ENCODE measurements at places on chromosomes 5 and 9.

GRCh38 chr5:17339841-17340240 is 122.4 kb downstream of the BASP1 start:
- no peak for DNase-seq

GRCh38 chr5:113215401-113216060 is 219.3 kb downstream of the TSSK1B start:
- DNase-seq, result no peak

DNA sequence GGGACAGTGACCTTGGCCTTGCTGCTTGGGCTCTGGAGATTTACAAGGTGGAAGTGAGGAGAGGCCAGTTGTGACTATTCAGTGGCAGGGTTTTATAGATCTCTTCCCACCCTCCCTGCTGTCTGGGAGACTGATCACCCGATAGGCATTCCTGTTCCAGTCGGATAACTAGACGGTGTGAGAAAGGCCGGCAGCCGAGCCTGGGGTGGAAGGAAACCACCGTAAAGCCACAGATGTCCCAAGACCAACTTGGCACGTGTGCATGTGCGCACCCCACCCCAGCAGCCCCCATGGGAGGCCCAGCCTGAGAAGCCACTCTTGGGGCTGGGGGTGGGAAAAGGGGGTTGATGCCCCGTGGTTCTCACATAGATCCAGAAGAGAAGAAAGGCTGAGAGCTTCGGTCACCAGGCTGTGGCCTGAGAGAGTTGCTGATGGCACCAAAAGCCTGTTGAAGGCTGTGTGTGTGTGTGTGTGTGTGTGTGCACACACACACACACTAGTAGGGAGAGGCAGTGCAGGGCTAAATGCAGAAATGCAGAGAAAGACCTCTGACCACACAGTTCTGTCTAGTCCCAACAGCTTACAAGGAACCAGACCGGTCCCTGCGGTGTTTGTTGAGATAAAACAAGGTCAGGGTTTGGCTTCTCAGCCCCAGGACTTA is 225.8 kb downstream of the FANCC start:
- DNase-seq, result no peak

- no peak for DNase-seq
Observed at GRCh38 chr9:17521100-17521855, 57.6 kb upstream of the SH3GL2 start.

DNA sequence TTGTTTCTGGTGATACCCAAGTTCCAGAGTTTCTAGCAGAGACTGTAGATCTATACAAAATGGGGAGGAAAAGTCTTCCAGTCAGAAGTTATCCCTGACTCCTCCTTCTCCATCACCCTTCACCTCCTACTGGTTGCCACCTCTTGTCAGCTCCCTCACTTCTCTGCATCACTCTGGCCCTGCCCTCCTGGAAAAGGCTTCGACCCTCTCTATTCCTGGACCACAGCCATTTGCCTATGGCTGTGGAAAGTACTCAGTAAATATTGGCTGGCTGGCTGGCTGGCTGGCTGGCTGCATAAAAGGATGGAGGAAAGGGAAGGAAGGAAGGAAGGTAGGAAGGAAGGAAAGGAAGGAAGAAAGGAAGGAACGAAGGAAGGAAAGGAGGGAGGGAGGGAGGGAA is 32.7 kb upstream of the ABCA1 start:
- DNase-seq, result no peak

DNA sequence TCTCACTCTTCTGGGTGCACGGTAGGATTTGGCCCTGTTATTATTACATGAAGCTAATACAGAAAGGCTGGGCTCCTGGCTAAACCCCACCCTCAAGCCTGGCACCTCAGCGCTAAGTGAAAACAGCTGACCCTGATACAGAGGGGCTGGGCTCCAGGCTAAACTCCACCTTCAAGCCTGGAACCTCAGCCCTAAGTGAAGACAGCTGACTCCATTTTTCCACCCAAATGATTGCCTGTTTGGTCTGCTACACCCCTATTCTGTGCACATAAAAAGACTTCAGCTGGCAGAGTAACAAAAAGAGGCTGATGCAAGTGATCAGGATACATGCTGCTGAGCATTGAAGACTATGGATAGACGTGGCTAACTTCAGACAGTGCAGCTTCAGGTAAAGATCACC is 148.4 kb upstream of the CLINT1 start:
- DNase-seq, result no peak

GRCh38 chr9:134323741-134324358 is 2.4 kb upstream of the RXRA start:
- no peak for DNase-seq

DNA sequence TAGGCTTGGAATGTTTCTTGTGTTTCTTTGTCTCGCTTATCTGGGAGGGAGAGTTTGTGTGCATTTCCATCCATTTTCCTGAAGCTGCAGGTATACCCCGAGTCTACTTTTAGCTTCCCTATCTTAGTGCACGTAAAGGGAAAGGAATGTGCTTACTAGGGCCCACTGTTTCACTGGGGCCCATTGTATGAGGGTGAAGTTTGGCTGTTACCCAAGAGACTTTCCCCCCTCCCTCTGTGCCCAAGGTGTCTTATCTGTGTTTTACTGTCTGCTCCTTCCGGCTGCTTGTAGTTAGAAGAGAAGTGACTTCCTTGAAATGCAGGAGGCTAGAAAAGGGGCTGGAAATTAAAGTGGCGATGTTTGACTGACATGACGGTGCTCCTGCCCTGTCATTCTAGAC is 12.1 kb upstream of the BTNL3 start:
- DNase-seq, result no peak

DNA sequence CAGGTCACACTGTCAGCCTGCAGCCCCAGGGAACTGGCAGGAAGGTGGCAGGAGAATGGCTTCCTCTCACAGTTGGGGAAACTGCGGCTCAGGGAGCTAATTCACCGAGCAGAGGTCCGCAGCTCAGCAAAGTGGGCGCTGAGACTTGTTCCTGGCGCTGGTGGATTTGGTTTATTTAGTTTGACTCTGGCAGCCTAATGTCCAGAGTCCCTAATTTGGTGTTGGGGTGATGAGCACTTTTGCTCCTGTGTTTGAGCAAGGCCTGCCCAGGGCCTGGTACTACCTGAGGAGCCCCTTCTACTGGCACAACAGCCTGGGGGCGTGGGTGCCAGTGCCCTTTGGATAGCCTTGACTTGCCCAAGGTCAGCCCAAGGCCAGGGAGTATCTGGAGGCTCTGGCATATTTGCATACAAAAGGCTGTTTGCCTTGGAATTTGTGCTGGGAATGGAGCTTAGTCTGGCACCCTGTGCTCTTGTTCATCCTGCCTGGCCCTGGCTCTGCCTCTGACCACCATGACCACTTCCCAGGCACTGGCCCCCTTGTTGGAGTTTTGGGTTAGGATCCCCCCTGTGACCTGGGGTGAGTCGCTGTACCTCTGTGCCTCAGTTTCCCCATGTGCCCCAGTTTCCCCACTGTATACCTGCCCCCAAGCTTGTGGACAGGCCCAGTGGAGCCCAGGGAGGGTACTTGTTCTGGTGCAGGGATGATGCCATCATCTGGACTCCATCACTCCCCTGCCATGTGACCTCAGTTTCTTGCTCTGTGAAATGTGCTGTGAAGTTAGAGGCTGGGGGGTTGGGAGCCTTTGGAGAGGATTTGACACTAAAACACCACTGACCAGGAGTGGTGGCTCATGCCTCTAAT is 1.4 kb downstream of the SUSD3 start:
- DNase-seq, result no peak

- DNase-seq, result no peak
Observed at GRCh38 chr5:173866243-173866857, 21.8 kb upstream of the CPEB4 start.

DNA sequence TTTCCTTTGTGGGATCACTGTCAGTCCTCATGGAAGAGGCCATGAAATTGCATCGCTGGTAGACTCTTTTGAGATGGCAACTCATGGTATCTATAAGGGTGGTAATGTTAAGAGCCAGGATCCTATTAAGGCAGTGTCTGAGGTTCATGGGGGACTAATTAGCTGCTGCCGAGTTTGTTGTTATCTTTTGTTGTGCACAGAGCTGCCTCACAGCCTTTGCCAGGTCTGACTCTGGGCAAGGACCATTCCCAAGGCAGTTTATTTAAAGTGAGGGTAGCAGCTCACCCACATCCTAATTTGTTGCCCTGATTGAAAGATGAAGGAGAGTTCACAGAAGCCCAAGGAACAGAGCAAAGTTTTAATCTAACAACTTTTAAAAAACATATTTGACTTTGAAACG is 7.9 kb downstream of the SMARCA2 start:
- DNase-seq, result no peak

GRCh38 chr5:16791036-16791705 is 144.9 kb downstream of the MYO10 start:
- DNase-seq, result no peak

- DNase-seq, result no peak
Observed at GRCh38 chr9:72217306-72217842, 68.1 kb downstream of the GDA start.

DNA sequence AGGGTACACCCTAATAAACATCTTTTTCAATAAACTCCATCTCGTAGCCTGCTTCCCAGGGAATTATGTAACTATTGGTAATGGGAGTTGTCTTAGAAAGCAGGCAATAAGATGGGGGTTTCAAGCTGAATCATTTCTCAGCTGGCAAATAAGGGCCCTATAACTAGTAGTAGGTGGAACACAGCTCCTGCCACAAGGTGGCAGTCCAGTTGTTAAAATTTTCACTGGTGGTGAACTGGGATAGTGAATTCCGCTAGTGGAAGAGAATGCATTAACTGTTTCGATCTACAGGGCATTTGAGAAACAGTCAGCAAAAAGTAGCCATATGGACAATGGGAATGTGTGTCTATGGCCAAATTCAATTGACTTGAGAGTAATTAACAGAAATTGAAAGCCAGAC is 27.7 kb downstream of the PCDHB15 start:
- no peak for DNase-seq

DNA sequence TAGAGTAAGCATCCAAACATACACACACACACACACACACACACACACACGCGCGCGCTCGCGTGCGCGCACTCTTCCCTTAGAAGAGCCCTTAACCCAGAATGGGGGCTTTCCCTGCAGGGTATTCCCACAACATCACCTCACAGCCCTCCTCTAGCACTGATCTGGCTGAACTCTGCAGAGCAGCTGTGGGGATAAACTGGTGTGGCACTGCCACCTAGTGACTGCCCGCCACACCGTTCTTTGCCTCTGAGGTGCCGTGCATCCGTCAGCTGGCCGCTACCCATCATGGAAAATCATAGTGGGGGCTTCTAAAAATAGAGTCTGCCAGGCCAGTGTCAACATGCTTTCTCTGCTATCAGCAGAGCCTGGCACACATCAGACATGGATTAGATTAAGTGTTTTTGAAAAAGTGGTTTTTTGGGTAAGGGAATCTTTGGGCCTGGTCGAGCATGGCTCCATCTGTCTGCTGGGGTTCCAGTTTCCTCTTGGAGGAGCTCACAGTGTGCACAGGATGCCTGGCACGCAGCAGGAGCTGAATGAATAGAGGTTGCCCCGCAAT is 88.1 kb downstream of the KCNN2 start:
- DNase-seq, result peak; percentile 27

- DNase-seq, result no peak
Observed at GRCh38 chr5:122118356-122118948, 10.9 kb upstream of the ZNF474 start.

DNA sequence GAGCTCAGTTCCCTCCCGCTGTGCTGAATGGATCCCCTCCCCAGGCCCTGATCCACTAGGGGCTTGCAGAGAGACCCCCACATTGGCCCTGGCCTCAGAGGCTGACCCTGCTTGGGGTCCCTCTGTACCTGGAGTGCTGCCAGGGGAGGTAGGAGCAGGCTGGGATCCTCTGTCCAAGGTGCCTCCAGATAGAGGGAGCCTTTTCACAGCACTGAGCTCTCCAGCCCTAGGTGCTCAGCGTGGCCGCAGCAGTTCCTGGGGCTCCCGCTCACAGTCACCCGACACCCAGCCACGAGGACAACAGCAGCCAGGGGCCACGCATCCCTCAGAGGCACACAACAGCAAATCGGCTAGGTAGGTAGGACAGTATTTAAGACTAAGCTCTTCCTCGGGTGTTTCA is 62.2 kb upstream of the IRX2 start:
- no peak for DNase-seq

DNA sequence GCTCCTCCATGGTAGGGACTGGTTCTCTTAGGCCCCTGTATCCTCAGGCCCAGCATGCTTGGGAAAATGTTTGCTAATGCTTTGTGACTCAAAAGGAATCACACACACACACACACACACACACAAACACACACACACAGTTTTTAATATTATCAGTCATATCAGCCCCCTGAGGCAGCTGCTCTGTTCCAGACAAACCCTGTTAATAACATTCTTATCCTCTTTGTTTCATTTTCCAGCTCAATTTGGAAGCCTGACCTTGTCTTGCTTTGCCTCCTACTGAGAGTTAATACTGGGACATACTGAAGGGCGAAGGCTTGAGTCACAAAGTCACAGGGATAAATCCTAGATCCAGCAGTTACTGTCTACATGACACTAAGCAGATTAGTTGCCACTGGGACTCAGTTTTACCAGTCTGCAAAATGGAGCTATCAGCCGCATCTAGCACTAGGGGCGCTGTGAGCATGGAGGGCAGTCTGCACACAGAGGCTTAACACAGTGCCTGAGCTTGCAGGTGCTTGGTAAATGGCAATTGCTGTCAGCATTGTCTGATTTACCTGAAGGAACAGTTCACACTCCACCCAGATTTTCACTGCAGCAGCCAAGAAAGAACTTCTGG is 37.1 kb upstream of the KCNMB1 start:
- no peak for DNase-seq

GRCh38 chr5:54551292-54551691 is 33.7 kb downstream of the SNX18 start:
- no peak for DNase-seq

- DNase-seq, result no peak
Observed at GRCh38 chr5:117691081-117691870, 1116.7 kb upstream of the SEMA6A start.

- DNase-seq, result no peak
Observed at GRCh38 chr5:142834504-142834903, 64.3 kb downstream of the ARHGAP26 start.

- DNase-seq, result no peak
Observed at GRCh38 chr5:37847978-37848425, 8.2 kb upstream of the GDNF start.

DNA sequence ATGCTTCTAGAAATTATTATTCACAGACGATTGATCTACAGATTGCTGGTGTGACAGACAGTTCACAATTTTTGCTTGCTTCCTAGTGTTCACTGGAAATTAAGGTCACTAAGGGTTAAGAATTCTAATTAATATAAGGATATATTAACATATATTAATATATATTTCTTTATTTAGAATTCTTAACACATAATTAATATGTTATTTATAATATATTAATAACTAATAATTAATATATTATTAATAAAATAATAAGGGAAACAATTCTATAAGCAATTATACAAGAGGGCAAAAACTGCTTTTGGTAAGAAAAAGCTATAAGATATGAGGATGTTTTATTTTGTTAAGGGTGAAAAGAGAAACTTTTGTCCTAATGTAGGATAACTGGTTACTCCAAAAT is 56.3 kb downstream of the PDE6A start:
- no peak for DNase-seq

DNA sequence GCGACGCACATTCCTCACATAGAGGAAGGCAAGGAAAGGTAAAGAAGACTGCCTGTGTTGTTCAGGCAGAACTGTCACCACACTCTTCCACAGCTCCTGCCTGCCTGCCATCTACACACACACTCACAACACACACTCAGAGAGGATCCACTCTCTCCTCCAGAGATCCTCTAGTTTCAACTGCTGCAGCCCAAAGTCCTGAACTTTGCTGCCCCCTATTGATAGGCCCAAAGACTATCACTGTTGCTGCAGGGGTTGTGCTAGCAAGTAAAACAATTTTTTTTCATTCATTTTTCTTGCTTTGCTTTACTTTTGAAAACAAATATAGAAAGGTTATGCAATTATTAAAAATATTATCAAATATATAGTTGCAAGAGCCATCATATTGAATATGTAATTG is 5.9 kb upstream of the CFAP90 start:
- DNase-seq, result no peak

GRCh38 chr5:90099099-90099498 is 310.5 kb downstream of the CETN3 start:
- DNase-seq, result no peak
